Astrocyte (in vitro differentiated cells and primary cell): ENCODE measurements at places on chromosomes 2 and 18. TPM values are rescaled to one million over a fixed set of nuclear protein-coding genes. Genes with fewer than 3 reads are reported as not detected.

GRCh38 chr2:236865052-236865451 is 220.6 kb upstream of the COPS8 start:
- H3K4me3 ChIP-seq = no peak overlapping the region
- no peak overlapping the region for H3K27ac ChIP-seq
- H3K36me3 ChIP-seq = no peaks in the 10 kb centered on the region
- no peaks in the 10 kb centered on the region for H3K27me3 ChIP-seq
- H3K4me1 ChIP-seq = peaks cover 13% of the 10 kb centered on the region

MAL gene
- 0.41 TPM in 1 of 2 replicates, not detected in the other for total RNA-seq

- peak overlapping the region; percentile 98 for H3K4me3 ChIP-seq
- peaks cover 5% of the 10 kb centered on the region for H3K4me1 ChIP-seq
- H3K27ac ChIP-seq = peak overlapping the region; percentile 98
- no peaks in the 10 kb centered on the region for H3K27me3 ChIP-seq
- DNase-seq = peak; percentile 16
- H3K36me3 ChIP-seq = no peaks in the 10 kb centered on the region
Measured at GRCh38 chr2:70247364-70248180, 856 bp downstream of the TIA1 start.

DNA sequence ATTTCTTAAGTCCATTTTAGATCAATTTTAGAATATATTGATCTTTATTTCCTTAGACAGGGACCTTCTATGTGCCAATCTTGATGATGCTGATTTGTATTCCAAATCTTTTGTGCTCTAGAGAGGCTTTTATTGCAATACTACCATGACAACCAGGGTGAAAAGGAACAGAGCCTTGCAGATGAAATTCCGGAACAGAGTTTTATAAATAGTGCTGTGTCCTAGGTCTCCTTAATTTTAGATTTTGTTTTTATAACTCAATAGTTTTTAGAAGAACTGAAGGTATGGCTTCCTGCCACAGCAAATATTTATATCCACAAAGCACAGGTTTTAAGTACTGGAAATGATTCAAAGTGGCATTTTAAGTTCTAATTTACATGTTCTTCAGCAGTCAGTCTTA is 160.2 kb downstream of the PMAIP1 start:
- no peak overlapping the region for H3K4me3 ChIP-seq
- H3K27me3 ChIP-seq = no peaks in the 10 kb centered on the region
- H3K4me1 ChIP-seq = no peaks in the 10 kb centered on the region
- no peaks in the 10 kb centered on the region for H3K36me3 ChIP-seq
- DNase-seq = no peak

- H3K27ac ChIP-seq = no peak overlapping the region
- H3K4me1 ChIP-seq = peaks cover 8% of the 10 kb centered on the region
- no peaks in the 10 kb centered on the region for H3K27me3 ChIP-seq
- peak; percentile 72 for DNase-seq
- no peaks in the 10 kb centered on the region for H3K36me3 ChIP-seq
Measured at GRCh38 chr2:160719116-160719515, 225.5 kb upstream of the RBMS1 start.

DNA sequence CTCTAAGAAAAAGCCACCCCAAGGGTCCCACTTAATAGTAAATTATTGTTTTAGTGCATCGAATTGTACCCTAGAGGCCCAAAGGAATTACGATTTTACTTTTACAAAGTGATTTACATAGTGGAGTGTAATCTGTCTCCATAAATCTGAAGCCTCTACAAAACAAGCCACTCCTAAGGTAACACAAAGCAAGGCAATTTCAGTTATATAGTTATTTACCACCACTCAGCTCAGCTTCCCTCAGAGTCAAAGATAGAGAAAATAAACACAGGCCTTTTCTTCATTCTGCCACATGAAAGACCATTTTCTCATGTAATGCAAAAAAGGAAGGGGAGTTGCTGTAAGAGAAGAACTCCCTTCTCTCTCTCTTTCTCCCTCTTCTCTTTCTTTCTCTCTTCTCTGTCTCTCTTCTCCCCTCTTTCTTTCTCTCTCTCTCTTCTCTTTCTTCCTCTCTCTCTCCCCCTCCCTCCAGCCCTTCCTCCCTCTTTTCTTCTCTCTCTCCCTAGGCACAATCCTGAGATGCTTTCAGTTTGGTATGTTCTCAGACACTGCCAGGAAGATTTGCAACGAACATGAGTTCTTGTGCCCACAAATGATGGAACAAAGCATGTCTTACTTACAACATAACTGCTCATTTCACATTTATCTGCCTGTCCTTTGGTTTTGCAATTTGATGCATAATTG is 264.5 kb downstream of the BCL2 start:
- no peak for DNase-seq
- H3K4me1 ChIP-seq = no peaks in the 10 kb centered on the region
- no peaks in the 10 kb centered on the region for H3K36me3 ChIP-seq
- peaks cover 3% of the 10 kb centered on the region for H3K27me3 ChIP-seq
- no peak overlapping the region for H3K27ac ChIP-seq

SPC25 gene
- total RNA-seq = 0.60 and 1.6 TPM in 2 replicates

RAB3GAP1 gene
- 44.6 and 49.3 TPM in 2 replicates for total RNA-seq

- no peak overlapping the region for H3K4me3 ChIP-seq
- no peaks in the 10 kb centered on the region for H3K27me3 ChIP-seq
- H3K4me1 ChIP-seq = no peaks in the 10 kb centered on the region
Measured at GRCh38 chr2:16142383-16143361, 202.3 kb downstream of the MYCN start.

- H3K36me3 ChIP-seq = no peaks in the 10 kb centered on the region
- no peak for DNase-seq
- no peaks in the 10 kb centered on the region for H3K27me3 ChIP-seq
Measured at GRCh38 chr2:68916226-68916625, 36.5 kb downstream of the GKN2 start.

GAREM2 gene
- total RNA-seq = 2.2 and 4.2 TPM in 2 replicates

MAP3K19 gene
- not detected in 2 replicates for total RNA-seq

UBR3 gene
- 18.7 and 23.9 TPM in 2 replicates for total RNA-seq

- no peak overlapping the region for H3K4me3 ChIP-seq
- H3K27me3 ChIP-seq = no peaks in the 10 kb centered on the region
- no peak for DNase-seq
- no peak overlapping the region for H3K27ac ChIP-seq
- H3K36me3 ChIP-seq = no peaks in the 10 kb centered on the region
- H3K4me1 ChIP-seq = no peaks in the 10 kb centered on the region
Measured at GRCh38 chr2:174984561-174984960, 20.6 kb downstream of the CHN1 start.

DNA sequence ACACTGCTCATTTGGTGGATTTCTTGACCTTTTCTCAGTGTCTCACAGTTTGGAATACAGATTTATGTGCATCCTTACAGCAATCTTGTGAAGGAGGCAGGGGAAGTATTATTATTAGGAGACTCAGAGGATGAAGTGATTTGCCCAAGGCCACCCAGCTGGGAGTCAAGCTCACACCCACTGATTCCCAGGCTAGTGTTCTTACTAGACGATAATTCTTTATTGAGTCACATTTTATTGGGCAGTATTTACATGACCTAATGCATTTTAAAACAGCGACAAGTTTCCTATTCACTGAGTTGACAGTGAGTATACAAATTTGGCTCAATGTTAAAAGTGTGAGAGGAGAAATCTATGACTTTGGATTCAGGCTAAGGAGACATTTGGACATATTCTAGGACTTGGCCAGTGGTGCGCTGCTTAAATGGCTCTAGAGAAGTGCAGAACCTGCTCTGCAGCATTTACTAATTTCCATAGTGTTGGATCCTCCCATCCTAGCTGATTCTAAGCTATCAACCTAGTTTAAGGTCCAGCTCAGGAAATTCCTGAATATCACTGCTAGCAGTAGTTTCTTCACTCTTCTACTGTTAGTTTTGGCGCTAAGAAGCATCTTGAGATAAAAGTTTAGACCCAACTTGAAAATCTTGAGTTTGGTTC is 199.3 kb downstream of the MTX2 start:
- H3K4me1 ChIP-seq = no peaks in the 10 kb centered on the region
- H3K27ac ChIP-seq = no peak overlapping the region
- H3K27me3 ChIP-seq = no peaks in the 10 kb centered on the region
- DNase-seq = no peak
- no peaks in the 10 kb centered on the region for H3K36me3 ChIP-seq
- H3K4me3 ChIP-seq = no peak overlapping the region

DNA sequence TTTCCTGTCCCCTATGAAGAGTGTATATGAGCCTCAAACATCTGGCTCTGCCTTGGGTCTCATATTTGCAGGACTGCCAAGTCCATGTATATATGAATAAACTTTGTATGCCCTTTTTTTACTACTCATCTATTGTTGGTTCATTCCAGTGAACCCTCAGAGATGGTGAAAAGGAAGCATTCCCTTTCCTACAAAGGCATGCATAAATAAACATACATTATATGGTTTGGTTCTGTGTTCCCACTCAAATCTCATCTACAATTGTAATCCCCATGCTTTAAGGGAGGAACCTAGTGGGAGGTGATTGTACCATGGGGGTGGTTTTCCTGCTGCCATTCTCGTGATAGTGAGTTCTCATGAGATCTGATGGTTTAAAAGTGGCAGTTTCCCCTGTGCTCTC is 534.2 kb downstream of the SPAG16 start:
- H3K27ac ChIP-seq = no peak overlapping the region
- DNase-seq = peak; percentile 78
- H3K4me1 ChIP-seq = no peaks in the 10 kb centered on the region
- no peaks in the 10 kb centered on the region for H3K36me3 ChIP-seq
- H3K27me3 ChIP-seq = no peaks in the 10 kb centered on the region

DNA sequence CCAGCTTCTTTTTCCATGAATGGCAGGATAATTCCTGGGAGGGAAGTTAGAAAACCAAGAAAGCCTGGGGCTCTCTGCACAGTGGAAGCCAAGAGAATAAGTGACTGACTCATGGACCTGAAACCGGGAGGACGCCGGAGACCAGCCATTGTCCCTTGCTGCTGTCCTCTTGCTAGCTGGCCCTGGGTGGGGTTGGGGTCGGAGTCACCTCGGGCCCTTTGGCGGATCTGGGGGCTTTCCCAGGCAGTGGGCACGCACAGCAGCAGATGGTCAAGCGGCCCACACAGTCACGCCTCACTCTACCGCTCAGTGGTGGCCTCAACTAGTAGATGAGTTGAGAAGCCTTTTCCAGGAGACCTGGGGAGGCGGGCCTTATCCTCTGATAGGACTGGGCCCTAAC is 15.6 kb downstream of the EFHD1 start:
- H3K27me3 ChIP-seq = no peaks in the 10 kb centered on the region
- no peak overlapping the region for H3K4me3 ChIP-seq
- no peak for DNase-seq
- H3K27ac ChIP-seq = no peak overlapping the region
- peaks cover 4% of the 10 kb centered on the region for H3K4me1 ChIP-seq

DNA sequence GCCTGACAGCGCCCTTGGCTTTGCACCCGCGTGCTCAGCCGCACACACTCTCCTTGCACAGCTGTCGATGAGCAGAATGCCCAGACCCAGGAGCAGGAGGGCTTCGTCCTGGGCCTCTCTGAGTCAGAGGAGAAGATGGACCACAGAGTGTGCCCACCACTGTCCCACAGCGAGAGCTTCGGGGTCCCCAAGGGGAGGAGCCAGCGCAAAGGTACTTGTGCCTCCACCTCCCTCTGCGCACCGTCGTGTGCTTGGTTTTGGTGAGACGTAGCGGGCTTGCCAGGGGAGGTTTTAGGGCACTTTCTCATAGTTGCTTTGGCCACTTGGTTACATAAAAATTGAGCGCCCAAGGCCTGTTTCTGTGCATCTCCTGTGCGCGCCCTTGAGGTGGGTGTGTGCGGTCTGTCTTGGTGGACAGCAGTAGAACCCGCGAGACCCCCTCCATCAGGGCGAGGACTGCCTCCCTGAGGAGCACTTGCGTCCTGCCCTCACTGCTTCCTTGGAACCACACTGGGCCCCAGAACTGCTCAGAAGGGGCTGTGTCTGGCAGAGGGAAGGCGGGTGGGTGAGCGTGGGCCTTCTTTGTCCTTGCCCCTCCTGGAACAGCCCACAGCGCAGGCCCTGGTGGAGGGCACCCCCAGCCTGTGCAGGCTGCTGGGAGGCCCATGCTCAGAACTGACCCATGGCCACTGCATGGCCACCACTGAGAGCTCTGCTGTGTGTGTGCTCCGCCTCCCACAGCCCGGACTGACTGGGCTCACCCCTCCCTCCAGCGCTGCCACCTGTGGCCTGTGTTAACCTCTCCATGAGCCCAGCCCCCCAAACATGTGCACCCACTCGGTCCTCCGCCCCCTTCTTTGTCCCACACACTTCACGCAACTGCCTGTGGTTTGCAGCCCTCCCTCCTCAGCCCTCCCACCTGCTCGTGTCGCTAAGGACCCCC is 95.9 kb downstream of the DGKD start:
- H3K27me3 ChIP-seq = no peaks in the 10 kb centered on the region
- H3K27ac ChIP-seq = no peak overlapping the region
- no peak overlapping the region for H3K4me3 ChIP-seq
- peaks cover 10% of the 10 kb centered on the region for H3K36me3 ChIP-seq

DNA sequence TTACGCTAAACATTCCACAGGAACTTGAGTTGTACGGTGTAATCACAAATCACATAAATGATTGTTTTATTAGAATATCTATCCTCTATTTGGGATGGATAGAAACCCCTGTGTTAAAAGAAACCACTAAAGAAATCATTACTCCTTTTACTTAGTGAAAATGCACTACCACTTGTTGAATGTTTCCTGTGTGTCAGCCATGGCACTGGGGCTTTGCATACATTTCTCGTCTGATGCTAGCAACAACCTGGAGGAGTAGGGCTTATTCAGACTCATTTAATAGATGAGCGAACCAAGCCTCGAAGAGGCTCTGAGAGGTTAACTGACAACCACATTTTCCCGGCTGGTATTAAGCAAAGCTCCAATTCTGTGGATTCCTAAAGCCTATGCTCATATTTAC is 60.5 kb upstream of the PELI1 start:
- H3K36me3 ChIP-seq = no peaks in the 10 kb centered on the region
- peaks cover 15% of the 10 kb centered on the region for H3K4me1 ChIP-seq

ORC4 gene
- 39.3 and 43.8 TPM in 2 replicates for total RNA-seq

DNA sequence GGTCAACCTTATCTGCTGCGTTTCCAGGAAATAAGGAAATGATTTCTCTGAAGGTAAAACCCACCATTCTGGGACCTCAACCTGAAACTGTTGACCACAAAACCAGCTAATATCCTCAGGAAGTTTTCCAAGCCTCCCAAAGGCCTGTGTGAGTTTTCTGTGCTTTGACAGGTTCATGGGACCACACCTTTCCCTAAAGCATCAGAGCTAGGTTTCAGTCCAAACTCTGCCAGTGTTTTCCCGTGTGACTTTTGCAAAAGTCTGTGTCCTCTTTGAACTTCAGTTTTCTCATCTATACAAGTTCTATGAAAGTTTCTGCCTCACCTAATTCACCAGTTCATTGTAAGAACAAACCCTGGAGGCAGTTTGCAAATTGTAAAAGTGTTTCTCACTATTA is 39.8 kb downstream of the VSNL1 start:
- no peak for DNase-seq
- H3K36me3 ChIP-seq = no peaks in the 10 kb centered on the region
- no peak overlapping the region for H3K27ac ChIP-seq
- no peak overlapping the region for H3K4me3 ChIP-seq
- H3K4me1 ChIP-seq = peaks cover 3% of the 10 kb centered on the region

DNA sequence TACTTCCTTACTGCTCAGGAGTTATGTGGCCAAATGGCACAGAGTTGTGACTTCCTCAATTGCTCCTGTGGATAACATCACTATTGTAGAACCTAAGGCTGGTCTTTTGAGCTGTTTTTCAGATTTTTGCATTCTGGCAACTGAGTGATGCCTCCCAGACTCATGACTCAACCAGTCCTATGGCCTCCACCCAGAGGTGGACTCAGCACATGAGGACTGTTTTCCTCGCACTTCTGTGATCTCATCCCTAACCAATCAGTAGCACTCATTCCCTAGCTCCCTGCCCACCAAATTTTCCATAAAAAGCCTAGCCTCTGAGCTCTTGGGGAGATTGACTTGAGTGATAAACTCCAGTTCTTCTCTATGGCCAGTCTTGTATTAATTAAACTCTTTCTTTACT is 407.9 kb upstream of the TNP1 start:
- H3K27ac ChIP-seq = no peak overlapping the region
